Thymus (tissue), 14 donors: ENCODE measurements at places on chromosomes 13 and 19. TPM values are rescaled to one million over a fixed set of nuclear protein-coding genes. Genes with fewer than 3 reads are reported as not detected.

DNA sequence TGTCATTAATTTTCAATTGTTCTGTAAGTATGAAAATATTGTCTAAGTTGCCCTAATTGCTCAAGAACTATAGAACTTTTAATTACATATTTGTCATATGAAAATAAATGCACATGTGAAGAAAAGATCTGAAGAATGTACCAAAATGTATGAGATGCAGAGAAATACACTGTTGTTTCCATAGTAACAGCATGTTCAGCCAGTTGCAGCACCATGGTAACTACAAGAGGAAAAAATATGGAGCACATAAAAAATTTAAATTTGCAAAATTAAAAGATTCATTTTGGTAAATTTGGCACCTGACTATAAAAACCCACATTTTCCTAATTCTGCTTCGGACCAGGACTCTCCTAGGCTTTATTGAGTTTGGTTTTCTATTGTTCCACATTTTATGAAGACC, 1170.0 kb upstream of the MIR17HG start:
- no peak overlapping the region for H3K27ac ChIP-seq
- DNase-seq = no peak
- H3K36me3 ChIP-seq = no peaks in the 10 kb centered on the region
- H3K4me1 ChIP-seq = no peaks in the 10 kb centered on the region

DNA sequence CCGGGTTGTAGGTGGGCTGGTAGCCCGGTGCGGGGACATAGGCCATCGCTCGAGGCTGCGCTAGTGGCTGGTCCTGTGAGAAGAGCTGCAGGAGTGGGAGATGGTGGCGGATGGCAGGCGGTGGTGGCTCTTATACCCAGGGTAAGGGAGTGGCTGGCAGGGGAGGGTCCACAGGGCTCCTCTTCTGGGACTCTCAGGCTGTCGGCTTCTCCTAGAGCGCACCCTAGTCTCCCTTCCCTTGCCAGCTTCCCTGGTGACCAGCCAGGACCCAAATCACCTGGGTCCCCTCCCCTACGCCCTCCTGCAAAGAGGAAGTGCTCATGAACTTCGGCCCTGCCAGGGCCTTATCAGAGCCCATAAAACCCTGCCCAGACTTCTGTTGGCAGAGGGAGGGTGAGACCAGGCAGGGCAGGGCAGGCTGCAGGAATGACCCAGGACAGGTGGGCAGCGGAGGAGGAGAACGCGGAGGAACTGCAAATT, at the start of gene LGALS4:
Gene LGALS4 (minus strand): TSS at position 105 of the 480 bp plus-strand sequence. CDS start 59 bp downstream, at position 46.
- no peaks in the 10 kb centered on the region for H3K4me1 ChIP-seq
- H3K36me3 ChIP-seq = peaks cover 27% of the 10 kb centered on the region
- no peaks in the 10 kb centered on the region for H3K27me3 ChIP-seq
- no peak for DNase-seq
- H3K27ac ChIP-seq = no peak within 1 kb of the TSS

DNA sequence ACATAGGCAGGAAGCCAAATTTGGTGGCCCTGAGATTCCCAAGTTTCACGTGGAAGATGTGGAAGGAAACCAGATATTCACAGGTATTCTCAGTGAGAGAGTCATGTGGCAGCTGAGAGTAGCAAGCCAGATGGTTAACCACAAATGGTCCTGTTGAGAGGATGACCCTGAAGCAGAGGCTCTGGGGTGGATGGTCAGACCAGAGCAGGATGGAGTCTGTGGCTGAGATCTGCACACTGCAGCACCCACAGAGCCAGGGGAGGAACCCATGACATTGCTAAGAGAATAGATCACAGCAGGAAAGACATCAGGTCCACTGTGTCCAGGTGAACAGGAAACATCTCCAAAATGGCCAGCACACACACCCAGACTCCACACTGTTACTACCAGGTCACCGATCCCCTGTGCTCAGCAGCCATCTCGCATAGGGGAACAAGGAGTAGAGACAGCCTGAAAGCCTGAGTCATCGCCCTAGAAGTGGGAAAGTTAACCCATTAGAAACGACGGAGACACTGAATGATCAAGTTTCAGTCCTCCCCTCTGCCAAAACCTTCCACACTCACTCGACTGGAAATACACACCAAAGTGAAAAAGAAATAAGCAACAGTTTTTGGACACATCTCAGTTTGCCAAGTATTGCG, 160.0 kb downstream of the RBM26 start:
- no peaks in the 10 kb centered on the region for H3K36me3 ChIP-seq
- H3K4me1 ChIP-seq = no peaks in the 10 kb centered on the region
- no peak overlapping the region for H3K4me3 ChIP-seq
- DNase-seq = peak; percentile 2

Gene SOHLH2
- 0.47 TPM for total RNA-seq

- no peaks in the 10 kb centered on the region for H3K36me3 ChIP-seq
- H3K27me3 ChIP-seq = no peaks in the 10 kb centered on the region
- no peak overlapping the region for H3K4me3 ChIP-seq
- no peaks in the 10 kb centered on the region for H3K4me1 ChIP-seq
These were observed 532.5 kb downstream of the DIAPH3 start for GRCh38 chr13:59631271-59631670.
